Thoracic aorta endothelial cell (primary cell): ENCODE measurements at places on chromosomes 2 and 18. TPM values are rescaled to one million over a fixed set of nuclear protein-coding genes. Genes with fewer than 3 reads are reported as not detected.

Gene UNC80
- total RNA-seq = not detected in 2 replicates

Gene KIF1A
- not detected in 2 replicates for total RNA-seq

Gene KANSL1L
- total RNA-seq = 13.8 and 14.0 TPM in 2 replicates

Gene UGT1A3
- not detected in 2 replicates for total RNA-seq

Gene IL1RL1
- total RNA-seq = 159 and 193 TPM in 2 replicates

Gene NEU2
- not detected in 2 replicates for total RNA-seq

Gene TOGARAM2
- total RNA-seq = under 0.01 and 0.13 TPM in 2 replicates

Gene SEPTIN10
- 156 and 185 TPM in 2 replicates for total RNA-seq

Gene PLGLB2
- 1.5 and 2.7 TPM in 2 replicates for total RNA-seq

Gene RAPH1
- 72.8 and 93.6 TPM in 2 replicates for total RNA-seq

Gene MPPE1
- 17.6 TPM in 2 replicates for total RNA-seq

Gene KATNAL2
- 1.2 and 3.0 TPM in 2 replicates for total RNA-seq

Gene CFC1
- total RNA-seq = not detected in 2 replicates

Gene TRIM54
- total RNA-seq = not detected in 2 replicates

Gene ADNP2
- 27.1 and 27.4 TPM in 2 replicates for total RNA-seq

Gene ADRA2B
- not detected in 2 replicates for total RNA-seq

Gene FAM124B
- 94.2 and 125 TPM in 2 replicates for total RNA-seq

Gene MAP3K2
- 18.0 and 27.4 TPM in 2 replicates for total RNA-seq

Gene CPLX4
- total RNA-seq = not detected in 2 replicates

Gene ACMSD
- total RNA-seq = not detected in 2 replicates

Gene DSC3
- total RNA-seq = under 0.01 and 0.22 TPM in 2 replicates

Gene BCL2
- 2.5 and 2.6 TPM in 2 replicates for total RNA-seq

Gene EN1
- total RNA-seq = not detected in 2 replicates

Gene ARL4C
- total RNA-seq = 2.1 and 4.4 TPM in 2 replicates

Gene ABHD1
- total RNA-seq = 0.13 TPM in 1 of 2 replicates, not detected in the other

Gene UBXN4
- 114 and 121 TPM in 2 replicates for total RNA-seq

Gene CHST9
- total RNA-seq = not detected in 2 replicates

Gene ANKRD62
- not detected in 2 replicates for total RNA-seq

Gene ARHGAP15
- not detected in 2 replicates for total RNA-seq

Gene UGT1A4
- not detected in 2 replicates for total RNA-seq

Gene EPB41L5
- total RNA-seq = 26.9 and 38.3 TPM in 2 replicates

Gene SETBP1
- total RNA-seq = 9.5 and 12.9 TPM in 2 replicates

Gene HOXD9
- total RNA-seq = 2.0 TPM in 1 of 2 replicates, not detected in the other

Gene LRP1B
- 0.07 and 0.13 TPM in 2 replicates for total RNA-seq

Gene DOCK10
- 36.5 and 38.7 TPM in 2 replicates for total RNA-seq

Gene LTBP1
- total RNA-seq = 9.5 and 72.7 TPM in 2 replicates

Gene FARSB
- 41.6 and 55.5 TPM in 2 replicates for total RNA-seq

Gene GATA6
- total RNA-seq = 22.7 and 23.8 TPM in 2 replicates

Gene NGEF
- total RNA-seq = 0.50 and 1.5 TPM in 2 replicates

Gene TUBB8B
- total RNA-seq = not detected in 2 replicates

Gene IL36RN
- total RNA-seq = not detected in 2 replicates

Gene CCDC148
- total RNA-seq = 0.14 and 0.27 TPM in 2 replicates

Gene REG1B
- not detected in 2 replicates for total RNA-seq

Gene TTN
- total RNA-seq = 1.9 and 3.2 TPM in 2 replicates

Gene EMILIN1
- total RNA-seq = 7.6 and 9.8 TPM in 2 replicates

Gene REG3G
- not detected in 2 replicates for total RNA-seq

Gene CRIM1
- total RNA-seq = 832 and 862 TPM in 2 replicates

Gene RNF152
- 35.0 and 43.4 TPM in 2 replicates for total RNA-seq

Gene CCDC102B
- total RNA-seq = 0.93 and 1.7 TPM in 2 replicates

Gene MC4R
- not detected in 2 replicates for total RNA-seq

Gene ASTL
- total RNA-seq = not detected in 2 replicates

Gene NAT8
- not detected in 2 replicates for total RNA-seq

Gene UGT1A9
- not detected in 2 replicates for total RNA-seq

Gene LINC00305
- not detected in 2 replicates for total RNA-seq

Gene RTN4
- total RNA-seq = 411 and 652 TPM in 2 replicates
